Liver (tissue), 10 donors: ENCODE measurements at places on chromosomes 5 and 9.

- no peak for DNase-seq
Measured at GRCh38 chr9:33468215-33468730, 5.5 kb downstream of the NOL6 start.

GRCh38 chr9:121454972-121455371 lies 44.7 kb downstream of the GGTA1 start:
- no peak for DNase-seq

- DNase-seq: peak; percentile 58
Measured at GRCh38 chr5:68661237-68661636, 432.6 kb upstream of the SLC30A5 start.

DNA sequence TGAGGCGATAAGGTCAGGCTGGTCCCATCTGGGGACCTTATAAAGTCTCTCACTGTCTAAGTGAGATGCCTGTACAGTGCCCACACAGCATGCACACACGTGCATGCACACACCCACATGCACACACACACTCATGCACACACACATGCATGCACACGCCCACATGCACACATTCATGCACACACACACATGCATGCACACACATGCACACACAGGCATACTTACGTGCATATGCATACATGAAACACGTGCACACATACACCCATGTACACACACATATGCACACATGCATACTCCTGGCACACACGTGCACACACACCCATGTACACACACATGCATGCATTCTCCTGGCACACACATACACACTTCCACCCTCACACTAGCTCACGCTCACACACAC lies 12.2 kb downstream of the COL23A1 start:
- no peak for DNase-seq

GRCh38 chr5:11383506-11384095 lies 520.6 kb downstream of the CTNND2 start:
- DNase-seq: no peak

GRCh38 chr9:120863833-120864232 lies 13.2 kb downstream of the PHF19 start:
- no peak for DNase-seq

DNA sequence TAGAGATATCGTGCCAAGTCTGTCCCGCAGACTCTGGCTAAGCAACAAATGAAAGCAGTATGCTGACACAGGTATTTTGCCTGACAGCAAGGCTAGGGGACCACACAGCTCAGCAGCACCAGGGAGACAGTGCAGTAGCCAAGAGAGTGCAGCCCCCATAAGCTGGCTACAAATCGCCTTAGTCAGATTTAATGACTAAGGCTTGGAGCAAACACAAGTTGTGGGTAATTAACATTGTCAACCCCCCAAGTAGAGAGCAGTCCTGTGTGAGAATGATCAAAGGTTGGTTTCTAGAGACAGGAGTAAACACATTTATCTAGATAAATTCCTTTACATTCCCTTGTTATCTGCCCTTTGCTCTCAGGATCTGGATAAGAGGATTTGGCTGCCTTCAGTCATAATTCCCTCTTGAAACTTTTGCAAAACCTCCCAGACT lies 1434.5 kb upstream of the CDH6 start:
- no peak for DNase-seq

GRCh38 chr5:45779874-45780671 lies 83.9 kb upstream of the HCN1 start:
- no peak for DNase-seq

- DNase-seq: no peak
Measured at GRCh38 chr9:104817437-104817836, 53.5 kb downstream of the NIPSNAP3B start.

- DNase-seq: no peak
Measured at GRCh38 chr9:72577212-72577753, 55.9 kb downstream of the TMC1 start.
